Kidney tubule cell (primary cell): ENCODE measurements at places on chromosomes 2 and 18.
A peak's percentile ranks its signal among the peaks of the same experiment; 100 is the strongest.

GRCh38 chr2:4762951-4763376 is 929.2 kb upstream of the SOX11 start:
- peak; percentile 9 for DNase-seq

- DNase-seq = peak; percentile 17
Measured at GRCh38 chr2:218993345-218994315, at the start of gene CRYBA2. Gene CRYBA2 (minus strand): TSS chr2:218993422. CDS start chr2:218993176, 246 bp downstream.

DNA sequence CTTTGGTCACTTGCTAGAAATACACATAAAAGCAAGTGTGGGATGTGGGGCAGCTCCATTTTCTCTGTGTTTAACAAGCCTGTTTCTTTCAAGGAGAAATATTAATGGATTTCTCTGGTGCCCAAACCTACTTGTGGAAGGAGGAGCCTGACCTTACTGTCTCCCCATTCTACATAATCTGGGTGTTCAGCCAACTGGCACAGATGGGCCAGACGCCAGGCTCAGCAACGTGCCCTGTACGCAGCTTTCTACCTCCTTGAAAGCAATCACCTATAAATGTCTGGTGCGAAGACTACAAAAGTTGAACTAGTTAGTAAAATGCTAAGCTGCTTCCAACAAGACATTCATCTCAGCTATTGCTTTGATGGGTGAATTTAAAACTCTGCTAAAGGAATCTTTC is 33.2 kb upstream of the MYO3B start:
- peak; percentile 46 for DNase-seq

- no peak for DNase-seq
Measured at GRCh38 chr2:9945596-9945995, 5.9 kb upstream of the GRHL1 start.

DNA sequence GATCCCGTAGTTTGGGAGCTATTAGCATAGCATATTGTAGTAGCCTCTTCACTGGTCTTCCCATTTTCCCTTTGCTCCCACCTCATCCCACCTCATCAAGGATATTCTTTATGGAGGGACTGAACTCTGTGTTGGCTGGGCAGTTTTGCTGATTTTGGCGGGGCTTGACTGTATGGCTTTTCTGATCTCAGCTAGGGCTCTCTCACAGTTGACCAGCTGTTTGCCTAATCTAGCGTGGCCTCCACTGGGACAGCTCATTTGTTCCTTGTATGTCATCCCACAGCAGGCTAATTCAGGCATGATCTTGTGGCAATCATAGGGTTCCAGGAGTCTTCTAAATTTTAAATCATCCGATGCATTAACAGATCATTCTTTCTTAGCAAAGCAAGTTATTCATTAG is 30.2 kb upstream of the MTX2 start:
- no peak for DNase-seq

GRCh38 chr18:80105369-80106167 is 3.5 kb upstream of the ADNP2 start:
- peak; percentile 15 for DNase-seq

DNA sequence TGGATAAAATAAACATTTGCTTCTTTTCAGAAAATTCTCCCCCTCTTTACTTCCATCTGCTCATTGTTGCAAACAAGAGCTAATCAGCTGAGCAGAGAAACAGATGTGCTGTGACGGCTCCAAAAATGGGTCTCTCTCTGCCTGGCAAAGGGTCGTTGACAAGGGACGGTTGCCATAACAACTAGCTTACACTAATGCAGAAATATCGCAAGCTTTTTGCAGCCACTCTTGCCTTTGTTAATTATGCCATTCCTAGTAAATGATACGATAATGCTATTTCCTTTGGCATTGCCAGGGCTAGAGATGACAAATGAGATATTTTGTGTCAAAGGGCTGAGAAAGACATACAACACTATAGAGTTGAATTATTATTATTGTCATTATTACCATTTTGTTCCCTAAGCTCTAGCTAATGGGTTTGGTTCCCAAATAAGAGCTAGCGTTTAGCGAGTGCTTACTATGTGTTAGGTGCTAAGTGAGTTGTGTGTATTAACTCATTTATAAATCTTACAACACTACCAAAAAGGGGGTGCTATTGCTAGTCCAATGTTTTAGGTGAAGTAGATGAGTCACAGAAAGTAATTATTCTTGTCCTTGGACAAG is 46.8 kb downstream of the MYO3B start:
- DNase-seq = no peak

GRCh38 chr2:235843591-235844395 is 324.4 kb downstream of the GBX2 start:
- DNase-seq = no peak

- no peak for DNase-seq
Measured at GRCh38 chr2:152870239-152870638, 151.8 kb downstream of the ARL6IP6 start.

DNA sequence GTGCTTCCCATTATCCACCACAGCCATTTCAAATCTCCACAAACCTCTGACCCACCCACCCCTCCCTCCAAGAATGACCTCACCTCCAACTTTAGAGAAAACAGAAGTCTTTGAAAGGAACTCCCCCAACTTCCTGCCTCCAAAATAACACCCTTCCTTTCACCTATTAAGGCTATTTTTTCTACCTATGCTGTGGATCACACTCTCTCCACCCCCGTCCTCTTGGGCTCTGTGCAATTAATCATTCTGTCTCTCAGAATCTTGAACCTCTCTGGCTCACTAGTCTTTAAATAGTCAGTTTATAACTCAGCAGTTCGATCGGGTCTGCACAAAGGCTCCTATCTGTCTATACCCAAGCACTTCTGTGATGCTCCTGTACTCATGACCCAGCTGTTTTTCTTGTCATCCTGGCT is 37.3 kb upstream of the XPO1 start:
- peak; percentile 11 for DNase-seq

DNA sequence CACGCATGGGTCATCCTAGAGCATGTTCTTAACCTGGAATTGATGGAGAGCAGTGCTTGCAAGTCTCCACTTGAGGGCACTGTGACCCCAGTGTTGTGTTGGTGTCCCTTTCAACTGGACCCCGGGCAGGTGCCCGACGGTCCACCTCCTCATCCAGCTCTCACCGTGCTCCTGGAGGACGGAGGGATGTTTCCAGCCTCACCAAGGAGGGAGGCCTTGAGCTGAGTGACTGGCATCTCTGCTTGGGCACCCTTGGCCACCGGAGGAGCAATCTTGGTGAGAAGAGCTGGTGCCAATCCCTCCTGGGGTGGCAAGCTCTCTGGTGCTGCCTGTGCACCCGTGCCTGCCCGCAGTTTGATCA is 45.4 kb upstream of the ASB18 start:
- DNase-seq = peak; percentile 33

DNA sequence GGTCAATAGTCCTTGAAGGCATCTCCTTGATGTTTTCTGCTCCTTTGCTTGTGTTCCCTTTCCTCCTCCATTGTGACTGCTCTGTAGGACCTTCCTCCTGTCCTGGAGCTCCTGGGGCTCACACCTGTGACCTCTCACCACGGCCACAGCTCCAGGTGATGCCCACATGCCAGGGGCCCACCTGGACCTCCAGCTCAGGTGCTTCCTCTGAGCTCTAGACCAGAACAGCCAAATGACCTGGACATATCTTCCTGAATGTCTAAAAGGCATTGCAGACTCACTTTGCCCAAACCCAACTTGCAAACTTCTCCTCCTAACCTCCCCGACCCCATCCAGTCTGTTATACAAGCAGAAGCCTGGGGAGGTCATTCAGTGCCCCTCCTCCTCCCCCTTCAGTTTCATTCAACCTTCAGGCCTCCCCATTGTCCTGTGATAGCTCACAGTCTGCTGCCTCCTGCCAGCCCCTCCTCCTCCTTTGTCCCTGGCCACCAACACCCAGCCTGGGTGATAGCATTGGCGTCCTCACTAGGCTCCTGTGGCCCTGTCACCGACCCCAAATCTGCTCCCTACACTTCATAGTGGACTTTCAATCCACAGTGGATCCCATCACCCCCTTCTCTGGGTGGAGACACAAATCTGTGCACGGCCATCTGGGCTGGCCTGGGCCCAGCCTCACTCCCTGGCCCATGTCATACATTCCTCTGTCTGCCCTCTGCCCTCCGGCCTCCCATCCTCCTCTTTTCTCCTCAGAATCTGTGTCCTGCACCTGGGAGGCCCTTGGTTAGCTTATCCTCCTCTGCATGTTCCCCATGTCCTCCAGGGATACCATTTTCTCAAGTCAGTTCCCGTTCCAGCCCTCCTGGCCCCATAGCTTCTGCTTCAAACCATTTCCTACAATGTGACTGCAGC is 310.4 kb upstream of the HDAC4 start:
- DNase-seq = no peak

DNA sequence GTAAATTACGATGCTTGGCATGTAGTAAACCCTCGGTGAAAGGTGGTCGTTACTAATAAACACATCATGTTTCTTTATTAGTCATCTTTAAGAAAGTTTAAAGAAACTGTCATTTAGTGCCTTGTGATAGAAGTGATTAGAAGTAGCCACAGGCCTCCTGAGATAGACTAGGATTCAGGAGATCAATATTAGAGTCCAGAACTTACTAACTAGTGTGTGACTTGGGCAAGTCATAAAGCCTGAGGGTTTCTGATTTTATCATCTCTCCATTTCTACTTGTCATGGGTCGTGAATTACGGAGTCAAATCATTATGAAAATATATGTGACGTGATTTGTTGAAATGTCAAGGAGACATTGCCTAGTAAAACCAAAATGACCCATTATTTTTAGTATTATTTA is 6.7 kb downstream of the RPE start:
- no peak for DNase-seq

DNA sequence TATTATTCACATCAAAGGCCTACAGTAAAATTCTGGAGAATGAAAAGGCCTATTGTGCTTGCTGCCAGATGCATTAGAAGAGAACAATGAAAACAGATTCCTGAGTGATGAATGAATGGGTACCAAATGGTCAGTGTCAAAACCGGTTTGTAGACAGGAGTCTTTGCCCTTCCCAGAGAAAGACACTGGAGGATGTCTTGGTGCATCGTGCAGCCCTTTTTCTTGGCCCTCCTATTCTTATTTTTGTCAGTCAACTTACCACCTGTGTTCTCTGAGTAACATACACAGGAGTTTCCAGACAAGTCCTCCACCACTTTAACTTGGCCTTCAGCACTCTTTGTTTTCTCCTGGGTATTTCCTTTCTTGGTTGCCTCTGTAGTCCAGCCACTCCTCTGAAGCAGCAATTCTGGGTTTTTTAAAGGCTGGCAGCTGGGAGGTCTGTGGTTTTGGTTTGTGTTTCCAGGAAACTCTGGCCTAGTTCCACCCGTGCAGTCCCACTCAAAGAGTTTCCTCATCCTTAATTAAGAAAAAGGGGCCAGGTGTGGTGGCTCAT is 29.4 kb downstream of the PSTPIP2 start:
- peak; percentile 29 for DNase-seq

- DNase-seq = peak; percentile 50
Measured at GRCh38 chr2:241272303-241273209, 42.9 kb downstream of the HDLBP start.

DNA sequence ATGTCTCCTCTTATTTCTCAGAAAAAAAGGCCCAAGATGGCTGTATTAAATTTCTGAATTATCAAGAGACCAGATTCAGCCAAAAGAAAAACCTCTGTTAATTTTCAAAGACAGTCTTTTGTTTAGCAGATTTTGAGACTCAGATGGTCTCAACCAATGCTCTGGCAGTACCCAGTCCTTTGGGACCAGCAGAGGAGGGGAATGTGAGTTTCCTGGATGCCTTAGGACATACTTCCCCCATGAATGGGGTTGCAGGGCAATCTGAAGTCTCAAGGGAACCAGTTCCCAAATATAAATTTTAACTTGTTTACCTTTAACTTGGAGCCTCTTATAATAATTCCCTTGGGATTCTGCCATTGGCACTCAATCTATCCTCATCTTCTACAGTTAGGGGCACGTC is 107.8 kb upstream of the ZNF521 start:
- no peak for DNase-seq

GRCh38 chr18:52152036-52152435 is 188.0 kb upstream of the DCC start:
- peak; percentile 62 for DNase-seq

GRCh38 chr2:37671816-37672103 is 318 bp upstream of the CDC42EP3 start:
- no peak for DNase-seq

DNA sequence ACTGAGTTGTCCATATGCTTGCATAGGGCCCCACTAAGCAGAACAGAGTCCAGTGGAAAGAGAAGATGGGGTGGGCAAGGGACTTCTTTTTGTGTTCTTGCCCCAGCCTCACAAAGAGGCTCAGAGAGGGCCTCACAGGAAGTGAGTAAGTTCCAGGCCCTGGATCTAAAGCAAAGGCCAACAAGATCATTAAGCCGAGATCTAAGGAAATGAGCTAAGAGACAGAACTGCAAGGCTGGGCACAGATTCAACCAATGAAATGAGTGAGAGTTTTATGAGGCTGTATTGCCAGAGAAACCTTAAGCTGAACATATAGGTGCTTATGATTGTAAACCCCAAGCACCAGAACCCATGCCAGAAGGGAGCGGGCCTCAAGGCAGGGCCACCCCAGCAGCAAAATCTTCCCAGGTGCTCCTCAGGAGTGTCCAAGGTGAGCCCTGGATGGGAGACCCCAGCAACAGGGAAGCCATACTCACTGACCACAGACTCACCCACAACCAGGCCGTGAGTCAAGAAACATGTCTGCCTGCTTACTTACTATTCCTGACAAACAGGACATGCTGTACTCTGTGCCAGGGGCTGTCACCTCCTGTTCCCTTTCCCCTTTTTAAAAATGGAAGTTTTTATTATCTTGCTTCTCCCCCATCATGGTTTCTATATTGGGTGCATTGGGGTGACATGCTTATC is 40.2 kb downstream of the SLC14A1 start:
- DNase-seq = peak; percentile 47

DNA sequence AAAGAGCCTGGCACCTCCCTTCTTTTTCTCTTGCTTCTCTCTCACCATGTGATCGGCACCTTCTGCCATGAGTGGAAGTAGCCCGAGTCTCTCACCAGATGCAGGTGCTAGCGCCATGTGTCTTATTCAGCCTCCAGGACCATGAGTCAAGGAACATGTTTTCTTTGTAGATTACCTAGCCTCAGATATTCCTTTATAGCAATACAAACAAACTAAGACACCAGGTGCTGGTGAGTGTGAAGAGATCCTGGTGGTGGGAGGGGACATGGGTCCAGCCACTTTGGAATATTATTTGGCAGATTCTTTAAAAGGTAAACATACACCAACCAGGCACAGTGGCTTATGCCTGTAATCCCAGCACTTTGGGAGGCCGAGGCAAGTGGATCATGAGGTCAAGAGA is 5.9 kb upstream of the USP40 start:
- no peak for DNase-seq

GRCh38 chr18:32771871-32772580 is 797 bp downstream of the KLHL14 start:
- DNase-seq = no peak

DNA sequence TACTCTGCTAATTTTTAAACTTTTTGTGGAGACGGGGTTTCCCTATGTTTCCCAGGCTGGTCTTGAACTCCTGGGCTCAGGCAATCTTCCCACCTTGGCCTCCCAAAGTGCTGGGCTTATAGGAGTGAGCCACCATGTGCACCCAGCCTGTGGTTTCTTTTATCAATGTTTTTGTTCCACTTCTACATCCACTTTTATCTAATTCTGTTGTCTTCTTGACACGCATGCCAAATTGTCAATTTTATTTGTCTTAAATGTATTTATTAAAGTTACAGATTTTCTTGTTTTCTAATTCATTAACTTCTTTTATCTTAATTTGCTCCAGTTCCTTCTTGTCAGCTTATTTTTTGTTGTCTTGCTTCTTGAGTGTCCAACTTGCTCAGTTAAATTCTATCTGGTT is 43.8 kb upstream of the ASPRV1 start:
- no peak for DNase-seq
